ENCODE measurements at places on chromosomes 4 and X.

DNA sequence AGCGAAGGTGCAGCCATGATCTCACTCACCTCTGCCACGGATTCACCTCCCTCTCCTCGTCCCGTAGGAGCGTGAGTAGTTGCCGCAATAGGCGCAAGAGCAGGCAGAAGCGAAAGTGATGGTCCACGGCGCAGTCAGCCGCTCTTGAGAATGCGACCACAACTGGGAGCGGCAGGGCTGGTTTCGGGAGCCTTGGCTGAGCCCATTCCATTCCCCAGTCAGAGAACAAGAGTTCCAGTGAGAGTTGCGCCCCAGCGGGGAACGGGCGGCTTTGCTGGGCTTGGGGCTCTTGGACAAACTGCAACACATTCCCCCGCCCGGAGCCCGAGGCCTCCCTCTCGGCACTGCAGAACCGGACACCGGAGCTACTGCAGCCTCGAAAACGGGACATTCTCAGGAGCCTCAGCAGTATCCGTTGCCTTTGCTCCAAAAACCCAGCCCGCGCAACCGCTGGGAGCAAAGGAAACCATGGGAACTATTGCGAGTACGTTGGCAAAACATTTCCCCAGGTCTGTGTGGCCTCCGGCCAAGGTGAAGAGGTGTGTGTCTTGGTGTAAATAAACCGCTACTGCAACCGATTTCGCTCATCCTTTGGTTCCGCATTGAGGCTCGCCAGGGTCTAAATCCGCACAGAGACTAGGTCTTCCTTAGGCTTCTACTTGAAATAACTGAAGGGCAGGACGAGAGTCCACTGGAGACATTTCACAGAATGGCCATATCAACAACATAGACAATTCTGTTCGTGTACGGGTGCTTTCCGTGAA is 5.7 kb upstream of the ZBTB33 start:
- DNase-seq: no peak

DNA sequence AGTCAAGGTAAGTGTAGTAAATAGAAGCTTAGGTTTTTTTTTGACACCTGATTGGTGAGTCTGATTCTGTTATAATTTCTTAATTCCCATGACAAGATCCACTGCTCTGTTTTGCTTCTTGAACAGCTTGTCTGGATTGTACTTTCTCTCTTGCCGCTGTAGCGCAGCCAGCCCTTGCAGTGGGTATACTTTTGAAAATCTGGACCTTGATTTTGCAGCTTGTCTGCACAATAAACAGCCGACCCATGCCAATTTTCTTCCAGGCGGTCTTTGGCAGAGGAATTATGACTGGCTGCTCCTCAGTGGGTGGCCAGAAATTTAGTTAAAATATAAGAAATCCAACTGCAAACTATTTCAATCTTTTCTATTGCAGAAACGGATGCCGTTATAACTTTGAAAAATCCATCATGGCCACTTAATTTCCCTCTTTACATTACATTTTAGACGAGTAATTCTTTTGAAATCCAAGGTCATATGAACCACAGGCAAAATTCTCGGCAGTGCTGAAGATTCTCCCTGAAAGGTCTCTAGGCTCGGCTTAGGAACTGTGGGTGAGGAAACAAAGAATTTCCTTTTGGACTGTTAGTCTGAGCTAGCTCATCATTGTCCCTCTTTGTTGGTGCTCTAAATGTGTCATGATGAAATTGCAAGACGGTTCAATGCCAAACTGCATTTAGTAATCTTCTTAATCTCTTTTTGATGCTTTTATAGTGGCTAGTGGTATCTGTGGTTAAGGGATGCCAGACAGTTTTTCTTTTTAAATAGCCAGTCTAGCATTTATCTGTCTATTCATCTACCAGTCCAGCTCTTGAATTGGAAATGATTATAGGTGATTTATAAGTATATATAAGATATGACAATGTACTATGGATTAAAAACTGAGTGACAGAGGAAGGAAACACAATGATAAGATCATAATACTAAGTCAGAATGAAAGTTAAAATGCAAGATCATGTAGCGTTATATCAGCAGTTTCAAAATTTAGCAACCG is 31.5 kb upstream of the PTTG2 start:
- DNase-seq: no peak

DNA sequence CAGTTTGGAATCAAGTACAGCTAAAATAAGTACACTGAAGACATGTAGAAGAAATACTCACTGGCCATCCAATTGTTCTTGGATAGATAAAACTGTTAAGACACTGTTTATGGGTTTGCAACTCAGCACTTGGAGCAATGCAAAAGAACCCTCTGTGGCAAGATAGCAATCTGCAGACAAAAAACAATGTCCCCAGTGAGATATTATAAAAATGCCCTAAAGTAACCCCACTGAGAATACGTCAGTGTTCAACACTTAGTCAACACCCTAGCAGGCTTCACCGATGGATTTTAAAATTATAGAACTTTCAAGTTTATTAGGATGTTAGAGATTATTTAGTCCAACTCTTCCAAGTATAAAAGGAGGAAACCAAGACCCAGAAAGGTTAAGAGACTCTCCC is 47.5 kb upstream of the NDP start:
- DNase-seq: no peak

GRCh38 chrX:112868586-112868985 is 28.0 kb upstream of the AMOT start:
- DNase-seq: no peak

GRCh38 chr4:38015886-38016515 is 55.8 kb downstream of the PTTG2 start:
- DNase-seq: no peak

- DNase-seq: no peak
These were observed 127.2 kb downstream of the FNIP2 start for GRCh38 chr4:158895797-158896576.

DNA sequence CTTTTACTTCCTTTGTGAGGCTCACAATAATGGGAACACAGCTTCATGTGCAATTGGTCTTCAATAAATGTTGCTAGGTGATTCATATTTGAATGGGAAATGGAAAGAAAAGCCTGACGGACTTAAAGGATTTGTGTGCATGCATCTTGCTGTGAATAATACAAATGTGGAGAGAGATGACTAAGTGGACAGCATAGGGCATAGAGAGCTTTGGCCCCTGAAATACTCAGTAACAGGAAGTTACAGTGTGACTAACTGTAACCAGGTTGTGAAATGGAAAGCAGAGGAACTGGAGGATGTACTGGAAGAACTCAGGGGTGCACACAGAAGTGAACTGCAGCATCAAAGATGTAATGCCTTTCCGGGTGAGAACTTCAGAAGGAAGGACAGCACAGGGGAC is 206.7 kb downstream of the MGST2 start:
- no peak for DNase-seq

DNA sequence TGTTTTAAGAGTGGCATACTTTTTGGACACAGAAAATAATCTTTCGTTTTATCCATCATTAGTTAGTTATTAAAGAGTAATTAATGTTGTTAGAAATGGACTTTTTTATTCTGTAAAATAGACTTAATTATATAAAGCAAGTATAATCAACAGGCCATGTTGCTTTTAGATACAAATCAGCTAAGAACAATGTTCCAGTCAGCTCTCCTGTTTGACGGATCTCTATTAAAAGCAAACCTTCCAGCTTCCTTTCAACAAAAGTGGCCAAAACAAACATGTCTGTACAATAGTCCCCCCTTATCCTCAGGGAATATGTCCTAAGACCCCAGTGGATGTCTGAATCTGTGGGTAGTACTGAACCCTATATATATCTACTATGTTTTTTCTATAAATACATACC is 4.9 kb upstream of the SLC10A4 start:
- no peak for DNase-seq

- DNase-seq: no peak
These were observed 4.5 kb downstream of the BST1 start for GRCh38 chr4:15707363-15707715.

DNA sequence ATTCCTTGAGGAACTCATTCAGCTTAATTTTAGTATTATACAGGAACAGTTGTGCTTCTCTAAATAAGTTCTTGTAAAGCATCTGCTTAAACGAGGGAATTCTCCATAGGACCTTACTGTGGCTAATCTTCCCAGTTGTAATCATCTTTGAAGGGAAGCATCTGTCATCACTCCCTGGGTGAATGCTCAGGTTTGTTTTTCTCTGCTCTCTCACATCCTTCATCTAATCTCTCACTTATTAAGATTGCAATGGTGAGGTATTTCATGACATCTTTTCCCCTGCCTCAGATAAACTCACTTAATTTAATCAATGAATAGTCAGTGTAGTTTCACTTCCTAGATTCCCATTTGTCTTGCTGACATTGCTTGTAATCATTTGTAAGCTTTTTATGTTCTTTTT is 121.8 kb upstream of the ADAMTS3 start:
- no peak for DNase-seq
